ENCODE measurements at places on chromosomes 16 and 17. TPM values are rescaled to one million over a fixed set of nuclear protein-coding genes. Genes with fewer than 3 reads are reported as not detected.

CD300LG gene
- not detected for total RNA-seq

STXBP4 gene
- 38.3 TPM for total RNA-seq

ACSM2A gene
- total RNA-seq: not detected

SCNN1B gene
- not detected for total RNA-seq

WWOX gene
- total RNA-seq: 22.7 TPM

PRKCB gene
- total RNA-seq: 0.11 TPM

SLC39A11 gene
- 26.1 TPM for total RNA-seq

EMC8 gene
- 20.5 TPM for total RNA-seq

GCGR gene
- total RNA-seq: not detected

DPEP3 gene
- not detected for total RNA-seq

ZNF785 gene
- 11.1 TPM for total RNA-seq

APRT gene
- total RNA-seq: 48.7 TPM

PIMREG gene
- 17.1 TPM for total RNA-seq

SUMO2 gene
- total RNA-seq: 104 TPM

TLCD3A gene
- 23.1 TPM for total RNA-seq

CCR7 gene
- total RNA-seq: 0.11 TPM

NAGS gene
- 0.43 TPM for total RNA-seq

CLEC18C gene
- total RNA-seq: 0.13 TPM

MYOCD gene
- 7.7 TPM for total RNA-seq

PTX4 gene
- total RNA-seq: not detected

SLC35G6 gene
- total RNA-seq: not detected

GRAP gene
- under 0.01 TPM for total RNA-seq

SMTNL2 gene
- total RNA-seq: not detected

APOBR gene
- total RNA-seq: not detected

ESRP2 gene
- total RNA-seq: 0.11 TPM

AARSD1 gene
- 16.2 TPM for total RNA-seq

NPIPB12 gene
- 14.1 TPM for total RNA-seq

KRT36 gene
- total RNA-seq: not detected

RNF112 gene
- total RNA-seq: 3.5 TPM

DPEP2 gene
- not detected for total RNA-seq

SRCIN1 gene
- total RNA-seq: under 0.01 TPM

PRSS27 gene
- 1.1 TPM for total RNA-seq

KRTAP4-2 gene
- total RNA-seq: not detected

TEKT3 gene
- total RNA-seq: 0.43 TPM

TAT gene
- total RNA-seq: not detected

MYH1 gene
- not detected for total RNA-seq

ALDH3A1 gene
- 9.3 TPM for total RNA-seq

RNF135 gene
- total RNA-seq: 9.8 TPM

Data from articular chondrocyte of knee joint (primary cell).